SW 1271 (cell line): ENCODE measurements at places on chromosomes 4 and X.

- DNase-seq, result no peak
Observed at GRCh38 chrX:81336455-81337152, 134.7 kb downstream of the SH3BGRL start.

DNA sequence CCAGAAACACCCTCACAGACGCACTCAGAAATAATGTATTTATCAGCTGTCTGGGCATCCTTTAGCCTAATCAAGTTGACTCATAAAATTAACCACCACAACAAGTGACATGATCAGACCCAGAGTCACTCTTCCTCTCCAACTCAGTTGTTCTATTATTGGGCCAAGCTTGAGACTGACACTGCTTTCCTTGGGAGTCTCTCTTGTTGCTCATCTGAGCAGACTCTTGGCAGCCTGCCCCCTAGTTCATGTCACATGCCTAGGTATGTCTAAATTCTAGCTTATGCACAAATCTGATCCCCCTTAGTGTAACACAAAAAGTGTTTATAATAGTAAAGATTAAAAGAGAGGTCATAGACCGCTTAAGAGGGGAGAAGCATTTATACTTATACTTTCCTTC, 72.6 kb upstream of the ADAMTS3 start:
- no peak for DNase-seq

- no peak for DNase-seq
Observed at GRCh38 chrX:77742788-77743476, 43.1 kb downstream of the ATRX start.

DNA sequence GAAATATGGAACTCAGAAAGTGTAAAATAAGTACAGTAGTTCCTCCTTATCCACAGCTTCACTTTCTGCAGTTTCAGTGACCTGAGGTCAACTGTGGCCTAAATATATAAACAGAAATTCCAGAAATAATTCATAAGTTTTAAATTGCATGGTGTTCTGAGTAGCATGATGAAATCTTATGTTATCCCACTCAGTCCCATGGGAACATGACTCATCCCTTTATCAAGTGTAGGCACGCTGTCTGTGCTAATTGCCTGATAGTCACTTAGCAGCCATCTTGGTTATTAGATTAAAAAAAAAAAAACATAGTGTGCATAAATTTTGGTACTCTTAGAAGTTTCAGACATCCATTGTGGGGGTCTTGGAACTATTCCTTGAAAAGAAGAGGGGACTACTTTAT, 983.4 kb upstream of the ADGRL3 start:
- DNase-seq, result no peak

GRCh38 chr4:106851726-106852125, 184.4 kb downstream of the DKK2 start:
- no peak for DNase-seq

- no peak for DNase-seq
Observed at GRCh38 chr4:53490161-53490956, 100.9 kb downstream of the LNX1 start.

DNA sequence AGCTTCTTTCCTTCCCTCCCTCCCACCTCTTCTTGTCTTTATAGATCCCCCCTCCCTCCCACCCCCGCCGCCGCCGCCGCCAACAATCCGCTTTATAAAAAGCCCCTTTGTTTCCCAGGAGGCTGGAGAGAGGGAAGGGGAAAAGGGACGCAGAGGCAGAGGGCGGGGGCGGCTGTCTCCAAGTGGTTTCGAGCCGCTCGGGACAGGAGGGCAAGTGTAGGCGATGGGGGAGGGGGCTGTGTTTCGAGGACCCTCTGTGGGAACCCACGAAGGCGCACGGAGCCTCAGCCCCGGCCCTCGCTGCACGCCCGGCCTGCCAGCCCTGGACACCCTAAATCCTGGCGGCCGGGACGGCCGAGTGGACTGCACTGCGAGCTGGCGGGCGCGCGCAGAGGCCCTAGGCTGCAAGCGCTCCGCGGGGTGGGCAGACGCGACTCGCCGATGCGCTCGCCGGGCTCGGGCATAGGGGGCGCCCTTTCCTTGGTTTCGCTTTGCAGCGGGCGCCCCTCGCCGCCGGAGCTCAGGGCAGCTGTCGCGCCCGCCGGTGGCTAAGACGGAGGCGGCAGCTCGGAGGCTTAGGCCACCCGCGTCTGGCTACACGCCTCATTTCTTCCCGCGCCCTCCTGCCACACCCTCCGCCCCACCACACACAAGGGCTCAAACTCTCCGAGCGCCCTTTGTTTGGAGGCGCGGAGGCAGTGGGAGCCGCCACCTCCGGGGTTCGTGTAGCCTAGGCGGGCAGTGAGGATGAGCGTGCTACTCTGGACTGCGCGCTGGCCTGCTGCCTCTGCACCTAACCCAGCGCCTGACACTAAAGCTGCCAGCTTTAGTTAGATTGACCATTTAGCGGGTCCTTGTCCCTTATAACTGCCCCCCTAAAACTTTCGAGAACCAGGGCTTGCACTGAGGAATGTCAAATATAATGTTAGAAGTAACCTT, 2.2 kb downstream of the MAMLD1 start:
- peak; percentile 37 for DNase-seq

DNA sequence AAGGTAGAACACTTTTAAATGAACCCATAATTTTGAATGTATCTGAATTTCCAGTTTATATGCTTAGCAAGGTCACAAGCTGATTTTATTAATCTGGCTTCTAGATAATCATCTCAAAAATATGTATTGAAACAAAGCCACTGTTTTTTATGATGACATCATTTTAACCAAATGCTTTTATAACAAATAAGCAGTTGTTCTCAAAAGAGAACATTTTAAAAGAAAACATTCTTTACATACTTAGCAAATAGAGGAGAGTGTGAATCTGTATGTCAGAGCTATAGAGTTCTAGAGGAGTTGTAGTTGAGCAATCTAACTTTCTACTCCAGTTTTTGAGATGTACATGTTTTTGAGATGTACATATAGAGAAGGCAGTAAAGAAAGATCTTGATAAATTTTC, 42.5 kb downstream of the LAMP2 start:
- DNase-seq, result no peak

DNA sequence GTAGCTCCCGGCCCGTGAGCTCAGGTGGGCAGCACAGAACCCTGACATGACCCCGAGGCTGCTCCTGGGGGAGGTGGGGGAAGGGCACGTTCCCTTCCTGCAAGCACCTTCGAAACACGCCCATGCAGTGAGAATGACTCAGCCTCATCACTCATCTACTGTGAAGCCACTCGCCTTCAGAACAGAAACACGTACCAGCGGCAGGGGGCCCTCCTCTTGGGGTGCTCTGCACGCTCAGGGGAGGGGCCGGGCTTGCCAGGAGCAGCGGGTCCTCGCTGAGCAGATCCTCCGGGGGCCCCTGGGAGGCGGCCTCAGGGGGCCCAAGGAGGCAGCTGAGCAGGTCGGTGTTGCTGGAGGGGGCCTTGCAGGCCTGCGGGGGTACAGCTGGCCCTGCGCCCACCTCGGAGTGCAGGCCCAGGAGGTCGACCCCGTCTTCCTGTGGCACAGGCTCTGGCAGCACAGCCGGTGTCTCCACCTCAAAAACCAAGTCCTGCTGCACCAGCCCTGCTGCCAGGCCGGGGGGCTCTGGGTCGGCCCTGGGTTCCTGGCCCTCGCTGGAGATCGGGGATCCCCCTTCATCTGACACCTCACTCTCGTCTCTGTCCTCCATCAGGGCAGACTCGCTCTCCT, 40.9 kb upstream of the CPLX1 start:
- DNase-seq, result no peak

DNA sequence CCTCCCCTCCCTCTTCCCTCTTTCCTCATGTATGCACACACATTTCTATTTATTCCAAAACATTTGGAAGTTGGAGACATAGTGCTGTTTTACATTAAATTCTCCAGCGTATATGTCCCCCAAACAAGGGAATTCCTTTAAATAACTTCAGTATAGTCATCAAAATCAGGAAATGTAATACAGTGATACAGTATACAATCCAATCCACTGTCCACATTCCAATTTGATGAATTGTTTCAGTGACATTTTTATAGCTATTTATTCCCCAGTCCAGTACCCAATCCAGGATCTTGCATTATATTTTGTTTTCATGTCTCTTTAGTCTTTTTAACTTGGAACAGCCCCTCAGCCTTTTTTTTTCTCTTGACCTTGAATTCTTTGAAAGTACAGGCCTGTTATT, 233.0 kb downstream of the DKK2 start:
- DNase-seq, result no peak

DNA sequence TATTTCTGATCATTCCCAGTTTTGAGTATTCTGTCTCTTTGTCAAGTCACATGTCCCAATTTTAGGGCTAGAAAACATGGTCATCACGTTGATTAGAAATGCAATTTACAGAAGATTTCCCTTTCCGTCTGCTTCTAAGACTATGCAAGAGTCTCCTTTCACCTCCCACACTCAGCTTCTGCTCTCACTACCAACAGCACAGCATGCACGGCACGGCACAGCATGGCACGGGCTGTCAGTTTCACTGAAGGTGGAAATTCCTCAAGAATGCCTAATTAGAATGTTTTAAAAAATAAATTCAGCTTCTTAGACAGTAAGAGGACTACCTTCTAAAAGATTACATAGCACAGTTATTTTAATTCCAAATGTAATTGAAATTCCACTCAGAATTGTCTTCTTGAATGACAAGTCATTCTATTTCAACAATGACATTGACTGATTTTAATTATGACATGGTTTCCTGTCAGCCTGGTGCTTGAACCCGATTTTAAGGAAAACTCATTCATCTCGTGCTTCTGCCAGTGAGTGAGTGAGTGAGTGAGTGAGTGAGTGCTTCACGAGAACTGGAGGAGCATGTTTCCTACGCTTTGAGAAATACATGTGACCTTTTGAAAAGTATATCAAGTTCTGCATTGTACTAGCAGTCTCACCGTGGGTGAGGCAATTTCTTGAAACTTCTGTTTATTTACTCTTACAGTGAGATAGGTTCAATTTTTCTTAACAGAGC, 124.8 kb upstream of the SORBS2 start:
- no peak for DNase-seq

DNA sequence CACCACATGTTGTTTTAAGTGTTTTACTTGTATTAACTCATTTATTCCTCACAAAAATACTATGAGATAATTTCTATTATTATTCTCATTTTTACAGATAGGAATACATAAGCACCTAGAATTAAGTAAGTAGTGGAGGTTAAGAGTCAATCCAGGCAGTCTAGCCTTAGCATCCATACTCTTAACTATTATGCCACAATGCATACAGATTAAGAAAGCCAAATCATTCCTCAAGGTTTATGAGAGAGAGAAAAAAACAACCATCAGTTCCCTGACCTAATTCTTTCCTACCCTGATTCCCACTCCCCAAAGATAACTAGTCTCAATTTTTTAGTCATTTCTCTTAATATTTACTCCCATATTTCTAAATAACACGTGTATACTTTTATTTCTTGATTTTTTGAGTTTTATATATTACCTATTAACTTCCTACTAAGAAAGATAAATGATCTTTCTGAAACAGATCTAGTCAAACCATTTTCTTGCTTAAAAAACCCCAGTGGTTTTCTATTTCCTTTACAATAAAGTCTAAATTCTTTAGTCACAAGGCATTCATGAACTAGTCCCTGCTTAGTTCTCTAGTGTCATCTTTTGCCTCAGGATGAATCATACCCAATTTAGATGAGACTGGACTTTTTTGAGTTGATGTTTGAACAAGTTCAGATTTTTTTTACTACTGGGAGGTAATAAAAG, 16.0 kb downstream of the UBA6 start:
- DNase-seq, result no peak

DNA sequence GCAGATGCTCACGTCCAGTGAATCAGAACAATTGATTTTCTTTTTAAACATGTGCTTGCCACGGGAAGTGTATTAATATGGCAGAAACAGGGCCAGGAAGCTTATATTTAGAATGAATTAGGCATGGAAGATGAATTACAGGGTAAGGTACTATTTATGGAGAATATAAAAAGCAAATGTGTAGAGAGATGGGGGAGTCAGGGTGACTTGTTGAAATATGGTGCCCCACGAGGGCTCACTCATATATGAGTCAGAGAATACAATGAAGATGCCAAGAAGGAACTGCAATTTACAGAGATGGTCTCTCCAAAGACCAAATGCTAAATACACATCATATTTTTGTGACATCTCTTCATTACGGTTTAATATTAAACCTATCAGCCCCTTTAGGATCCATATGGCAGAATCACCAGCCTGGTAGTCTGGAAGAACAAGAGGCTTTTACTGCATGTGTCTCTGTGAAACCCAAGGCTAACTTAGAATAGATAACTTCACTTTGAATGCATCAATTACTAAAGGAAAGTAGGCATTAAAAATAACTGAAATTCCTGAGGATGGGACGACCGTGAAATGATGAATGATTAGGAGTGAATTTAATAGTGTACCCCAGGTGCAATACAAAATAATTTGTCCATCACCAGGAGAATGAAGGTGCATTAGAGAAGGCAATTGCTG, 385.3 kb downstream of the ARHGAP24 start:
- no peak for DNase-seq

DNA sequence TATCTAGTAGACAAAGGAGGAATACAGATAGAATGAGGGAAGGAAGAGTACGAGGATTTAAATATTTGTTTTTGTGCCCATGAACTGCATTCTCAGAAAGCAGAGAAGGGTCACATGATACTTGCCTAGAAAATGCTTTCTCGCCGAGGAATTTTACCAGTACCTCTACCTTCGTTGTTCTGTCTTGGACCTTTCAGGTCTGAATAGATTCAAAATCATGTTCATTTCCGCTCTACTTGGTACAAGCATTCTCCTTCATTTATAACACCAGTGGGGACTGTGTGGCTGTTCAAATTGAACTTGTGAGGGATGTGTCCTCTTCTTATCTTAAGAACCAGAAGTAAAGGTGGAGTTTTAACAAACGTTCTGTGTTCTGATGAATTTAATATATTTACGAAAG, 1.9 kb downstream of the USP38 start:
- no peak for DNase-seq

- DNase-seq, result no peak
Observed at GRCh38 chrX:72105436-72105835, 26.3 kb downstream of the RTL5 start.

GRCh38 chr4:38728631-38729141, 54.1 kb downstream of the TLR10 start:
- no peak for DNase-seq

DNA sequence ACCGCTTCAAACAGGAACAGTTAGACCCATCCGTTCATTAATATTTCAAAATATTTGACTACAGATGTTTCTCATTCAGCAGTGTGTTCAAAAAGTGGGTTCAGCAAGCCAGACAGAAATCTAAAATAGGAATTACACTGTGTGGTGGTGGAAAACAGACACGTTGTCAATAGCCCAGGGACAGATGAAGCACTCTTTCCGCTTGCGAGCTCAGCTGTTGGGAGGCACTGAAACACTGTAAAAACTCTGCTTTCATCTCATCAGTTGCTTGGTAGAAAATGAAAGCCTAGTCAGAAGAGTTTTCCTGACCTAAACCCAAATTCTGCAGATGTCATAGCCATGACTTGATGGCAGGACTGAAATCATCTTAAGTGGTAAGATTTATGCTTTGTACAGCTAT, 38.5 kb downstream of the LRP2BP start:
- no peak for DNase-seq

GRCh38 chrX:107699616-107700015, 71.3 kb downstream of the PRPS1 start:
- no peak for DNase-seq

GRCh38 chr4:137768881-137769280, 236.6 kb upstream of the PCDH18 start:
- no peak for DNase-seq
